ENCODE measurements at places on chromosomes 11 and 22.

GRCh38 chr11:126312961-126313360 lies 9.1 kb downstream of the DCPS start:
- DNase-seq: no peak

DNA sequence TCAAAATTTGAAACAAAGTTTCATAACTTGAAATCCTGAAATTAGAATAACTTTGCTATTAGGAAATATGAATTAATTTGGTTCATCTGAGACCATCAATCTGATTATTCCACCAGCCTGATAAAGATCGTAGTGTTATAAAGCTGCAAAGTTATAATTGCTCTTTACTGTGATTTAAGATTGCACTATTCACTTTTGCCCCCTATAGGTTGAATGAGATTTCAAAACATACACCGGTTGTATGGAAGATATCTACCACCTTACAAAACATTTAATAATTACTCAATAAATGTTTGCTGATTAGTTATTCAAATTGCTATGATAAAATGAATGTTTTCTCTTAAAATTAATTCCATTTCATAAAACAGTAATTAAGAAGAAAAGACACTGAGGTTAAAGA lies 26.1 kb downstream of the APIP start:
- DNase-seq: no peak

GRCh38 chr11:9180784-9181183 lies 84.4 kb downstream of the DENND5A start:
- no peak for DNase-seq

GRCh38 chr11:44709966-44710365 lies 16.8 kb upstream of the TSPAN18 start:
- no peak for DNase-seq

DNA sequence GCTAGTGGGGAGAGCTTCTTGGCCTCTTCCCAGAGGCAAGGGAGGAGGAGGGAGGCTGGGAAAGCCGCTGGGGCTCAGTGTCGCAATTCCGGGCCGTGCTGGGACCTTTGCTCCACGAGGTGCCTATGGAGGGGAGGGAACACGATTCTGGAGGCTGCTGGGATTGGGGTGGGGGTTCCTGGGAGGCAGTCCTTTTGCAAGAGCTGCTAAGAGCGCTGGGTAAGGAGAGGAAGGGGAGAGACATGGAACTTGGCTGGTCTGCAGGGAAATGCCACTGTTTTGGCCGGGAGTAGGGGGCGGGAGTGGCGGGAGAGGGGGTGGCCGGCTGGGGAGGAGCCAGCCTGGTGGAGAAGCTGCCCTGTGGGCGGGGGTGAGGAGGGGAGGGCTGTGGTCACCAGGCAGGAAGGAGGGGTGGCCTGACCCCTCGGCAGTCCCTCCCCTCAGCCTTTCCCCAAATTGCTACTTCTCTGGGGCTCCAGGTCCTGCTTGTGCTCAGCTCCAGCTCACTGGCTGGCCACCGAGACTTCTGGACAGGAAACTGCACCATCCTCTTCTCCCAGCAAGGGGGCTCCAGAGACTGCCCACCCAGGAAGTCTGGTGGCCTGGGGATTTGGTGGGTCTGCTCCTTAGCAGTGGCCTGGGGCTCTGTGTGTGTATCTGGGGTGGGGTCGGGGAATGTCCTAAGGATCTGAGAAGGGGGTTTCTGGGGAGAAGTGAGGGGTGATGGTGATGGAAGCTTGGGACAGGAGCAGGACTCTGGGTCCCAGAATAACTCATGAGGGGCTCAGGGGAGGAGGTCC lies at the start of gene NR1H3:
Gene NR1H3 (plus strand): TSS at position 480 of the 800 bp plus-strand sequence. CDS start 1,221 bp downstream, outside the sequence.
- peak; percentile 65 for DNase-seq

- no peak for DNase-seq
These were observed 3.4 kb downstream of the FADS3 start for GRCh38 chr11:61887839-61888494.

DNA sequence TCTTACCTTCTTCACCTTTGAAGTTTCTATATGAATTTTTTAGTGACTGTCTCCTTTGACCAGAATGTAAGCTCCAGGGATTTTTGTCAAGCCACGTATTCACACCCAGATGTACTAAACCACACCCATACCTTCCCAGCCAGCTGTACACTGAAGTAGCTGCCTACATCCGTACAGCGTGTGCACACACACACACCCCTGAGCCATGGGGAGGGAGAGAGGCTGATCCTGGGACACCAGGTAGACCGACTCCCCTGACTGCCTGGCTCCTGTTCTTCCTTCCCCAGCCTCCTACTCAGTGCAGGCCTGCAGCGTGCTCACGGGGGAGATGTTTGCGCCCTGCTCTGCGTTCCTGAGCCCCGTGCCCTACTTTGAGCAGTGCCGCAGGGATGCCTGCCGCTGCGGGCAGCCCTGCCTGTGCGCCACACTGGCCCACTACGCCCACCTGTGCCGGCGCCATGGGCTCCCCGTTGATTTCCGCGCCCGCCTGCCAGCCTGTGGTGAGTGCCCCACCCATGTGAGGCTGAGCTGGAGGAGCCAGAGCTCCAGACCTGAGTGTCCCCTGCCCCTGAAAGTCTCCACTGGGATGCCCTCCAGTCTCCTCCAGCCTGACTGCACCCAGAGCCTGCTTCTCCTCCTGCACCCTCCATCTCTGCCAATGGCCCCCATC lies 25.9 kb downstream of the OTOG start:
- DNase-seq: no peak

- no peak for DNase-seq
These were observed 1.1 kb upstream of the SCT start for GRCh38 chr11:628056-628455.

DNA sequence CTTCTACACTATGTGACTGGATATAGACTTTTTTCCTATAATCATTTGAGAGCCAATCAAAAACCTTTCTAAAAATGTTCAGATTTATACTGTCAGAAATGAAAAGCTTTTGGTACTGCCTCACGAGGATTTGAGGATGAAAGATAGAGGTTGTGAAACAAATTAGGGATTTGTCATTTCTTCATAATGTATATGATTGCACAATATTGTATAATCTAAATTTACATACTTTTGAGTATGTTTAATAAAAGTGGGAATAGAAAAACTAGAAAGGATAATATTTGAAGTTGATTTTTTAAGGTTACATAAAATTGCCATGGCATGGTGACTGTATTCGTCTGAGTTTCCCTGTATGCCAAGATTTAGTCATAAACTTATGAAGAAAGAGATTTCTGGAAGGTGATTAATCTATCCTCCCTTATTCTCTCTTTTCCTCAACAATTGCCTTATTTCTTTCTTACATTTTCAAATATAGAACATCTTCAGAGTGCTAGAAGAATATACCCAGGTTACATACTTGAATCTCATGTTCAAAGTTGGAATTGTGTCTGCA lies 56.2 kb downstream of the CASP12 start:
- DNase-seq: no peak

DNA sequence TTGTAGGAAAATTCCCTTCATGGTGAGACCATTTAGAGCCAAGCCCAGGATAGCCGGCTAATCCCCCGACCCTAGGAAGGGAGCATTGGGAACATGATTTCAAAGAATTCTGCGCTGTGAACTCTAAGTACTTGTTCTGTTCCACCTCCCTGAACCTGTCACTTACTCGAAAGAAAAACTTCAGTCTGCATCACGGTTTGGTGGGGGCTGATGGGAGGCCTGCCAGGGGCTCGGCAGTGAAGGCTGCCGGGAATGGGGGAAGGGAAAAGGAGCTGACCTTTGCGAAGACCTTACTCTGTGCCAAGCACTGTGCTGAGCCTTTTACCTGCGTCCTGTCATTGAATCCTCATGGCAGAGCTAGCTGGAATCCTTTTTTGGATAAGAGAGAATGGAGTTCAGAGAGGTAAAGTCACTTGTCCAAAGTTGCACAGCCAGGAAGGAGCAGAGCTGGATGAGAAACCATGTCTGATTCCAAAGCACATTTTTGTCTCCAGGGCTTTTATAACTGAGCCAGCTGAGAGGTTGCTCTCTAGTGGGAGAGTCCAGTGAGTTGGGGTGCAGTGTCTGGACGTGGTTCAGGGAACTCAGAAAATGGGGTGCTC lies 15.4 kb downstream of the RASD2 start:
- no peak for DNase-seq

DNA sequence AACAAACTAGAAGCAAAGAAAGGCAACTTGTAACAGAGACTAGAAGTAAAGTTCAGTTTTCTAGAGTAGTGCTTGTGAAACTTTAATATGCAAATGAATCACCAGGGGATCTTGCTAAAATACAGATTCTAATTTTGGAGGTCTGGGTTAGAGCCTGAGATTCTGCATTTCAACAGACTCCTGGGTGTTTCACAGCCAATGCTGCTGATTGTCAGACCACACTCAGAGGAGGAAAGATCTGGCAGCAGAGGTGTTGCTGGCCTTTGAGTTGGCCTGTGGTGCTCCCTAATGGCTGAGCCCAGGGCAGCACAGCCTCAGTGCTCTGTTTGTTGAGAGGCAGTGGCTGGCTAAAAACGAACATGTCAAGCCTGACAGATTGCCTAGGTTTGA lies 5.4 kb downstream of the CRY2 start:
- no peak for DNase-seq

DNA sequence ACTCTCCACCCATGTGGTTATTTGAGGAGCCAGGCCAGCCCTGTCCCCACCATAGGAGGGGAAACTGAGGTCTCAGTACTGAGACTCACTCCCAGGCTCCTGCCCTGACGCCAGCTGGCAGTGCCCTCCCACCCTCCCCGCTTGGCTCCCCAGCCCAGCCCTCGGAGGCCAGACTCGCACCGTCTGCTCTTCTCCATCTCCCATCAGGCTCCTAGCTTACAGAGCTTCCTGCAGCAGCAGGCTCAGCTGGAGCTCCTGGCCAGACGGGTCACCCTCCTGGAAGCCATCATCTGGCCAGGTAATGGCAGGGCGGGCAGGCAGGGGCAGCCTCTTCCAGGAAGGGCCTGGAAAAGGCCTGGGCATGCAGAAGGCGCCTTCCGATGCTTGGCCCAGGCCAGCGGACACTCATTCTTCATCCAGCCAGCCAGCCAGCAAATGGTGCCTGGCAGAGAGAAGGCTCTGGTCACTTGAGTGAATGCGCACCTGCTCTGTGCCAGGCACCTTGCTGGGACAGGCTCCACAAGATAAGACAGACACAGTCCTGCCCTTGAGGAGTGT lies 12.6 kb downstream of the RHBDD3 start:
- DNase-seq: no peak

DNA sequence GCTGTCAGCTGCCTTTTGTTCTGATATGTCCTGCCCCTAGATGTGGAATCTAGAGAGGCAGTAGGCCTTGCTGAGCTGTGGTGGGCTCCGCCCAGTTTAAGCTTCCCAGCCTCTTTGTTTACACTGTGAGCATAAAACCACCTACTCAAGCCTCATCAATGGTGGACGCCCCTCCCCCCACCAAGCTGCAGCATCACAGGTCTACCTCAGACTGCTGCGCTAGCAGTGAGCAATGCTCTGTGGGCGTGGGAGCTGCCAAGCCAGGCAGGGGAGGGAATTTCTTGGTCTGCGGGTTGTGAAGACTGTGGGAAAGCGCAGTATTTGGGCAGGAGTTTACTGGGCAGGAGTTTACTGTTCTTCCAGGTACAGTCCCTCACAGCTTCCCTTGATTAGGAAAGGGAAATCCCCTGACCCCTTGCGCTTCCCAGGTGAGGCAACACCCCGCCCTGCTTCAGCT lies 98.5 kb downstream of the SMCO4 start:
- no peak for DNase-seq

All from liver (tissue), 10 donors.